NCI-H1092 treated with DMSO at 0.1 percent for 48 hours (cell line): ENCODE measurements at places on chromosomes 13 and 19.

GRCh38 chr13:26473571-26474230 lies 83.8 kb upstream of the WASF3 start:
- DNase-seq = peak; percentile 83

DNA sequence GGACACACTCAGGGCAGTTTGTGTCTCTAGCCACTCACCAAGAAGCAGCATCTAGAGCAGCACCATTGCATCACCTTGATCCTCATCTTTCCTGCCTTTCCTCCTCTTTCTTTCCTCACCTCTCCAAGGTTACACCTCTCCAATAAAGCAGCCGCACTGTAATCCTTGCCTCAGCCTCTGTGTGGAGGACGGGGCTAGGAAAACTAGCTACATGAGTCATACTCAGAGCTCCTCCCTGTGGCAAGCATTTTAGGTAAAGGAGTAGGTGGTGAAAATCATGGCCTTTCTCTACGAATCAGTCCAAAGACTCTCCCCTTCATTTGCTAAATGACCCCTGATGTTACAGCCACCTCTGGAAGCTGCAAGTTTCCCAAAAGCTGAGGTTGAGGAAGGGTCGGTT lies 108.9 kb downstream of the DNAJC15 start:
- DNase-seq = peak; percentile 62

- no peak for DNase-seq
Observed at GRCh38 chr19:35124098-35125060, 8.8 kb downstream of the FXYD3 start.

DNA sequence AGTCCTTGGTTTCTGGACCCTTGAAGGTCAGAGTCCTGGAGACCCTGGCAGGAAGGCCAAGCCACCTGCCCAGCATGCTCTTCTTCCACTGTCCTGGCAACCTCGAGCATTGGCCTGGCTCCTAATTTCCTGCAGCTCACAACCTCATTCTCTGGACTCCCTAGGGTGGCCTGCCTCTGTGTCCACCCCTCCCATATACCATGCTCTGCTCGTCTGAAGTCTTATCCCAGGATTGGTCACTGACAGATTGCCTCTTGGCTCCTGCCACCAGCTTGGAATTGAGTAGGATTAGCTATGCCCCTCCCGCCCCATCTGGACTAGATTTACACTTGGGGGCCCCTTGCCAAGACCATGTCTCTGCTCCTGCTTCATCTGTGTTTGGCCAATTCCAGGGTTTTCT lies 17.1 kb upstream of the WASF3 start:
- DNase-seq = no peak

GRCh38 chr13:66137384-66137783 lies 1092.8 kb downstream of the PCDH9 start:
- DNase-seq = no peak

DNA sequence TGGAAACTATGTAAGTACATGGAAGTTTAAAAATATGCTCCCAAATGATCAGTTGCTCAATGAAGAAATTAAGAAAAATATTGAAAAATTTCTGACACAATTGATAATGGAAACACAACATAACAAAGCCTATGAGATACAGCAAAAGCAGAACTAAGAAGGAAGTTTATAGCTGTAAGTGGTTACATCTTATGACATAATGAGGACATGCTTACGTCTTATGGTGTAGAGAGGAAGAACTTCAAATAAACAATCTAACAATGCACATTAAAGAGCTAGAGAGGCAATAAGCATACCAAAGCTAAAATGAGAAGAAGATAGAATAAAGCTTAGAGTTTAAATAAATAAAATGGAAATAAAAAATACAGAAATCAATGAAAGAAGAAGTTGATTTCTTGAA lies 50.0 kb upstream of the CEACAM21 start:
- no peak for DNase-seq

DNA sequence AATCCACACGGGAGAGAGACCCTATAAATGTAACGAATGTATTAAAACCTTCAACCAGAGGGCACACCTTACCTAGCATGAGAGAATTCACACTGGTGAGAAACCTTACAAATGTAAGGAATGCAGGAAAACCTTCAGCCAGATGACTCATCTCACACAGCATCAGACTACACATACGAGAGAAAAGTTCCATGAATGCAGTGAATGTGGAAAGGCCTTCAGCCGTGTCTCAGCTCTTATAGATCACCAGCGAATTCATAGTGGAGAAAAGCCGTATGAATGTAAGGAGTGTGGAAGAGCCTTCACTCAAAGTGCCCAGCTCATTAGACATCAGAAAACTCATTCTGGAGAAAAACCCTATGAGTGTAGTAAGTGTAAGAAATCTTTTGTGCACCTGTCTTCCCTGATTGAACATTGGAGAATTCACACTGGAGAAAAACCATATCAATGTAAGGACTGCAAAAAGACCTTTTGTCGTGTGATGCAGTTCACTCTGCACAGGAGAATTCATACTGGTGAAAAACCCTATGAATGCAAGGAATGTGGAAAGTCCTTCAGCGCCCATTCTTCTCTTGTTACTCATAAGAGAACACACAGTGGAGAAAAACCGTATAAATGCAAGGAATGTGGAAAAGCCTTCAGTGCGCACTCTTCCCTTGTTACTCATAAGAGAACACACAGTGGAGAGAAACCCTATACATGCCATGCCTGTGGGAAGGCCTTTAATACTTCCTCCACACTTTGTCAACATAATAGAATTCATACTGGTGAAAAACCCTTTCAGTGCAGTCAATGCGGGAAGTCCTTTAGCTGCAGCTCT lies 16.0 kb downstream of the ZNF582 start:
- DNase-seq = no peak

GRCh38 chr19:54606230-54606629 lies 12.8 kb downstream of the LILRA1 start:
- no peak for DNase-seq

DNA sequence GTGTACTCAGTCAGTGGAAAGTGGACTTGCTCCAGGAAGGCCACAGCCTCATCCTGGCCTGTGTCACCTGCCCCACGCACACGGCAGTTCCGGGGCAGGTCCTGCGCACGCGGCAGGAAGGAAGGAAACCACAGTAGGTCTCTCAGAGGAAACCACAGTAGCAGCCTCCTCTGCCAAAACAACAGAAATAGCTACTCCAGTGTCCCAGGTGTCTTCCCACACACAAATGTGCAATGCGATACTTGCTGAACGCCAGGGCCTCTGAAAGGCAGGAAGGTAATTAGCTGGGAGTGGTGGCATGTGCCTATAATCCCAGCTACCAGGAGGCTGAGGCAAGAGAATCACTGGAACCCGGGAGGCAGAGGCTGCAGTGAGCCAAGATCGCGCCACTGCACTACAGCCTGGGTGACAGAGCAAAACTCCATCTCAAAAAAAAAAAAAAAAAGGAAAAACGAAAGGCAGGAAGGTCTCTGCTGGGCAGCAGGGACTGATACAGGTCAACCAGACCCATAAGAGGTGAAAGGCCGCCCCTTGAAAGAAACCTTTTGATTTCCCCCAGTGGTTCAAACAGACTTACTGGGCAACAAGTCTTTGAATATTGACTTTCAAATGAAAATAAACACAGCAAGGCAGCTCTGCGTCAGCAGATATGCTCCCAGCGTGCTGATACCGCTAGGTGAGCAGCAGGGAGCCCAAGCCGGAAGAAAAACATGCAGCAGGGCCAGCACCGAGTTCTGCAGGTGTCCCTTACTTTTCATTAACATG lies 49.5 kb downstream of the CRYL1 start:
- DNase-seq = no peak

GRCh38 chr13:74230984-74231501 lies 96.8 kb upstream of the KLF12 start:
- DNase-seq = no peak

GRCh38 chr13:37495046-37495445 lies 103.5 kb downstream of the POSTN start:
- DNase-seq = peak; percentile 18

DNA sequence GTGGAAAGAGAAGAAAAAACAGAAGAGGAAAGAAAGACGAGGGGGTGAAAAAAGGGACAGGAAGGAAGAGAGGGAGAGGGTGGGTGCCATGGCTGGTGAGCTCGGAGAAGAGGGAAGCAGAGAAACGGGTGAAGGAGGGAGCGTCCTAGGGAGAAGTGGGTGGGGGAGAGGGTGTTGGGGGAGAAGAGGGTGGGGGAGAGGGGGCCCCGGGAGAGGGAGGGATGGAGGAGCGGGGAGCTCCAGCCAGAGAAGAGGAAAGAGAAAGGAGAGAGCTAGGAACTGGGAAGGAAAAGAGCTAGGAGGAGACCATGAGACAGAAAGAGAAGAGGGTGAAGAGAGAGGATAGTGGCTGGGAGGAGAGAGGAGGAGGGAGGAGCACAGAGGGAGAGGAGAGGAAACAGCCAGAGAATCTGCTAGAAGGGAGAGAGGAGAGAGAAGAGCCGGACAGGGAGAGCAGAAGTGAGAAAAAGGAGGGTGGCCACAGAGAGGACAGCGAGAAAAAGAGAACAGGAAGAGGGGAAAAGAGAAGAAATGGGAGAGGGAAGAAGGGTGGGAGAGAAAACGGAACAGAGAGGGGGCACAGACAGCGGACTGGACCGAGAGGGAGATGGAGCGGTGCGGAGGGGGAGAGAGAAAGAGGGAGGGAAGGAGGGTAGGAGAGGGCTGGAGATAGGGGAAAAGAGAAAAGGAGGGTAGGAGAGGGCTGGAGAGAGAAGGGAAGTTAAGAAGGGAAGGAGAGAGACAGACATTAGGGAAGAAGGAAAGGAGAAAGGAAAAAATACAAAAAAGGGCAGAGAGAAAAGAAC lies 11.9 kb upstream of the GARIN5A start:
- DNase-seq = no peak

GRCh38 chr19:7681340-7682174 lies 924 bp downstream of the TRAPPC5 start:
- DNase-seq = no peak

GRCh38 chr13:21837841-21838551 lies 167.1 kb downstream of the FGF9 start:
- peak; percentile 74 for DNase-seq

- no peak for DNase-seq
Observed at GRCh38 chr13:94411747-94412146, 67.7 kb downstream of the DCT start.

DNA sequence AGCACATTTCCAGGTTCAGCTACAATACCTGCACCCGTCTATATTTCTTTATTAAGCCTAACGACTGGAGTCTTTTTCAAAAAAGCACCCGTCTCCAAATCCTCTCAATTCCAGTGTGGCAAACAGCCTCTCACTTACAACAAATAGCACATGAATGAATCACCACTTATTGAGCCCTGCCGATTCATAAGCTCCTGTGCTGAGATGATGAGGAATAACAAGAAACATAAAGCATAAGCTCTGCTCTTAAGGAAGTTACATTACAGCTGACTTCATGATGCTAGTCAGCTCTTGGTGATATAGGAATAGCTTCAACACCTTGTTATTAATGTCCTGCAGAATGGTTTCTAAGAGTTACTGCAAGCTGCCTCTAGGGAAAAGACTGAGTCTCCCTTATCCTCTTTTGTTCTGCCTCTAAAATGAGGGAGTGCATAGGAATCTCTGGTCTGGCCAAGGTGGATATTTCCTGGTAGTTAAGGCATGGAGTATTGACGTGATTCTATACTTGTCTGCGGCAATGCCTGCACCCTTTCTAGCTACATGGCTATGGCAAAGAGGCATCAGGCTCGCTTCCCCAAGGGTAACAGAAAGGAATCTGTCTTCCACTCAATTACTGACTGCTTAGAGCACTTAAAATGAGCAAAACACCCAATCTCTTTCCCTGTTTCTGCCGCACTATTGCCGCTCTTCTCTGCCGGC lies 195.7 kb downstream of the KLF12 start:
- DNase-seq = no peak

- DNase-seq = no peak
Observed at GRCh38 chr19:39737891-39738290, at the start of gene CLC. CLC (minus strand) TSS chr19:39738029; CDS start chr19:39737952, 77 bp downstream.

GRCh38 chr13:42985312-42986175 lies 6.5 kb downstream of the EPSTI1 start:
- no peak for DNase-seq

DNA sequence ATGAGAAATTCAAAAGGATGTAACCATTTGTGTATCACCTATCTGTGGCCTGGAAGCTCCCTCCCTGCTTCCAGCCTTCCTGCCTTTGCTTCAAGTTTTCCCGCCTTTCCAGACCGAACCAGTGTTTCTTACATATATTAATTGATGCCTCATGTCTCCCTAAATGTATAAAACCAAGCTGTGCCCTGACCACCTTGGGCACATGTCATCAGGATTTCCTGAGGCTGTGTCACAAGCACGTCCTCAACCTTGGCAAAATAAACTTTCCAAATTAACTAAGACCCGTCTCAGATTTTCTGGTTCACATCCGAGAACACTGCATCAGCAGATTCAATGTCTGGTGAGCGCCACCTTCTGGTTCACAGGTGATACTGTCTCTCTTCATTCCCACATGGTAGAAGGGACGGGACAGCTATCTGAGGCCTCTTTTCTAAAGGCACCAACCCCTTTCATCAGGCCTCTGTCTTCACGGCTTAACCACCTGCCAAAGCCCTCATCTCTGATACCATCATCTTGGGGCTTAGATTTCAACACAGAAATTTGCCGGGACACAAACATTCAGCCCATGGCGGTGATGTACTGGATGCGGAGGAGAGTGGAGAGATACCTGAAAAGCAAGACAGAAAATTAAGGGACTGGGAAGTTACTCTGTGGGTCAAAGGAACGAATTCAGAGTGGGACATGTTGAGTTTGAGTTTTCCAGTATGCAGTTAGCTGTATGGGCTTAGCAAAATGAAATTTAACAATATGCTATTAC lies 58.7 kb upstream of the PABPC3 start:
- peak; percentile 63 for DNase-seq

DNA sequence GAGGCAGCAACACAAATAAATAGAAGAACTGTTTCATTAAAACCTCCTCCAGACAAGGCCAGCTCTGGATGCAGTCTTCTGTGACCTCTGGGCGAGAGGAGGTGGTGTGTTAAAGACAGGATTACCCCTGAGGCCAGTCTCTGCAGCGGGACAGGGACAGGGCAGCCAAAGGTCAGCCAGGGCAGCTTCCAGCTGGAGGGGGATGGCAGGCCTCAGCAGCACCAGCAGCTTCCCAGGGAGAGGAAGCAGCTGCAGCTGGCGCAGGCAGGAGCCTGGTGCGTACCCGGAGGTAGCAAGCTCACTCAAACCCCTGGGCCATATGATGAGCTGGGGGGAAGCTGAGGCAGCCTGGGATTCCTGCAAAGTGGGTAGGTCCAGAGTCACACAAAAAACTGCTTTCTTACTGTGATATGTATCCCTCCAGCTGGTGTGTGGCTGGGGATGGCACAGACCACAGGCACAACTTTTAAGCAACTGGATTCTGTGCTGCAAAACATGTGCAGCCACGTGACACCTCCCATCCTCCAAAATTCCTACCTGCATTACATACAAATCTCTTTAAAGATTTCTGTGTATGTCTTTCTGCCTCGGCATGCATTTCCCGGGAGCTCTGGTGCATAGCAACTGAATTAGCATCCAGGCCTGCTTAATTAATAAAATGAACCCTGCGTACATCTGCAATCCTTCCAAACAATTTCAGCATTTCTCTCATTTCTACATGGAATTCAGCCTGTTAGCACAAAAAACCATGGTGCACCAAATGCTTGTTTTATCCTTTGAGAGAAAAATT lies 238.3 kb upstream of the MAB21L1 start:
- DNase-seq = no peak

- no peak for DNase-seq
Observed at GRCh38 chr19:33799476-33799875, 2.8 kb downstream of the KCTD15 start.

- DNase-seq = no peak
Observed at GRCh38 chr13:99285432-99286182, 21.6 kb downstream of the GPR183 start.

- DNase-seq = no peak
Observed at GRCh38 chr13:94419304-94419924, 60.1 kb downstream of the DCT start.
